ENCODE measurements at places on chromosomes 1 and 21.

DNA sequence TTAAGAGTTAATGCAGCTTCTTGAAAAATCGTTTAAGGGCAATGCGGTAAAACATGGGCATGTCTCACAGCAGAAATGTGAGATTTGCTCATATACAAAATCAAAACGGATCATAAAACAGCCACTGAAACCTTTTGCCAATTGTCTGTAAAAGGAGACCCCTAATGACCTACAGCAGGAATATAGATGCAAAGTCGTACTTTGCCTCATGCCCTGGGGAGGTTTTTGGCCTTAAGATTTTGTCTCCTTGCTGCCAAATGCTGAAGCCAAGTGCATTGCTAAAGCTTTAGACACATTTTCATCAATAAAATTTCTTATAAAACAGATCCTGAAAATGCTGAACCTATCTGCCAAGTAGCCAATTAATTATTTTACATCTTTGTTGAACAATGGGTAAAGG is 226.9 kb downstream of the TGFB2 start:
- DNase-seq = no peak

- no peak for DNase-seq
These were observed 29.1 kb upstream of the SCCPDH start for GRCh38 chr1:246695136-246695535.

GRCh38 chr1:8313231-8313630 is 4.7 kb upstream of the SLC45A1 start:
- no peak for DNase-seq

DNA sequence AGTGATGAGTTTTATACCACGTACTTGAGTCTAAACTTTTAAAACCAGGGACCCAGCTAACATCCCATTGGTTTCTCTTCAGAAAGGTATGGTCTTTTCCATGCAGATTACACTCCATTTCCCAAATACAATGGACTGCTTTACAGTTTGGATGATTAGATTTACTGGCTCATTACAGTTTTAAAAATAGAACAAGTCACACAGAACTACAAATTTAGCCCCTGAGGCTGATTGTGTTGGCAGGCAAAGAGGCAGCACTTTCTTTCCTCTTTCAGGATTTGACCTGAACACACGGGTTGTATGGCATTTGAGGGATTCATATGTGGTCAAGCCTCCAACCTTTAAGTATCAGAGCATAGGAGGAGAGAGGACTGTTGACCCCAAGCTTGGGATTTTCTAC is 21.8 kb upstream of the VTCN1 start:
- no peak for DNase-seq

GRCh38 chr1:167022384-167022783 is 33.3 kb downstream of the MAEL start:
- no peak for DNase-seq

- no peak for DNase-seq
These were observed 6.3 kb downstream of the ERG start for GRCh38 chr21:38492007-38492406.

DNA sequence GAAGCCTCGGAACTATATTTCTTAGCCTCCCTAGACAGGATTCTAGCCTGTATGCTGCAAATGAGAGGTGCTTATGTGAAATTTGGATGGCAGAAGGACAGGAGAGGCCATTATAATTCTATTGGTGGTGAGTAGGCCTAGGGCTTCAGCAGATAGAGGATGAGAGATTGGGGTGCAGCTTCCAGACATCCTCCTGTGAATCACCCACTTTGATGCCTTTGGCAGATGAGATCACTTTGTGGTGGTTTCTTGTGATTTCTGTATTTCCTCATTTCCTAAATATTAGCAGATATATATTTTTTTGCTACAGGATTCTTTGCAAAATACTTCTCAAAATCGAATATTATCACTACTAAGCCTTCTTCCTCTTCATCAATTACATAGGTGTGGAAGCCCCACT is 37.3 kb downstream of the MFSD2A start:
- DNase-seq = no peak

DNA sequence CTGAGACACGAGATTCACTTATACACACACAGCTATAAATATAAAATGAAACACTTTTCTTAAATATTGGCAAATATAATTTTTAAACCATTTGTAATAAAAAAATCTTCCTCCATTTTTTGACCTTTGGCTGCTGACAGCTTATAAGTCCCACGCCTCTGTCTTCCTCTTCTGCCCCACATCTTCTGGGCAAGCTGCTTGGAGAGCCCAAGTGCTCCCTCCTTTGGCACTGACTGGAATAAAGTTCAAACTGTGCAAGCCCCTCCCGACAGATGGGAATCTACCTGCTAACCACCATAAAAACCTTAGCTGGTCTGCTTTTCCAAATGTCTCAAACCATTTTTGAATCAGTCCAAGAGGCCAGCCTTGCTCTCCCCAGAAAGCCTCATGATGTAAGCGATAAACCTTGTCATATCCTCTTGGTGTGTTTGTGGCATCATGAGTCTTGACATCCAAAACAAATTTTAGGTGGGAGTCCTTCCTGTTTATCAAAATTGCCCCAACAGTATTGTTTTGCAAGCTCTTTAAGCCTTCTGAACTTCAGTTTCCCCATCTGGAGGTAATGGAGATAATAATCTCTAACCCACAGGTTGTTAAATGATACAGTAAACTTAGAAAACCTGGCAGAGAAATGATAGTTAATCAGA is 99.8 kb downstream of the SNX7 start:
- no peak for DNase-seq

DNA sequence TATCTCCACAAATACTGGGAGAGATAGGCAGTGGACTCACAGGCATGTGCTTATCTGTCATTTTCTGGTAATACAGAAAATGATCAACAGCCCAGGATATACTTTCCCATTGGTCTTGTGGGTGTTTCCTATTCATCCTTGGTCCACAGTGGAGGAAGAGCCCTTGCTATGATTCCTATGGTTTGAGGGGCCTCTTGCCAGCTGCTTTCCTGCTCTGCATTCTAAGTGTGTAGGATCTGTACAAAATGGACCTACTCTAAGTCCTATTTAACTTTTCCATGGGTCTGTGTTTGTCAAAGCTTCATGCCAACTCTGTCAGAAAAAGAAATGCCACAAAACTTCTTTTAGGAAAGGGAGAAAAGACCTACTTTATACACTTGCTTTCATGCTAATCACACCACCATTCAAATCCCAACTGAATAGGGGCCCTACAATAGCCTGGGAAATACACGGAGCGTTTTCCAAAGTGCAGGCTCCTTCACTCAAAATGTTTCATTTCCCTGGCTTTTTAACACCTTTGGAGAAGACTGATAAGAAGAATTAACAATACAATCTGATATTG is 16.4 kb downstream of the PLPP3 start:
- no peak for DNase-seq

DNA sequence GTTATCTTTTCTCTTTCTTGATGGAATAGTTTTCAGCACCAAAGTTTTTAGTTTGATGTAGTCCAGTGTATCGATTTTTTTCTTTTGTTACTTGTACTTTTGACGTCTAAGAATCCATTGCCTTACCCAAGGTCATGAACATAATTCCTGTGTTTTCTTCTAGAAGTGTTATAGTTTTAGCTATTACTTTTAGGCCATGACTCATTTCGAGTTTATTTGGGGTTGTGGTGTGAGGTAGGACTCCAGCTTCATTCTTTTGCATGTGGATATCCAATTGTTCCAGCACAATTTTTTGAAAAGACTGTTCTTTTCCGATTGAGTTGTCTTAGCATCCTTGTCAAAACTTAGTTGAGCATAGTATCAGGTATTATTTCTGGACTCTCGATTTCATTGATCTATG is 79.4 kb upstream of the SELENON start:
- DNase-seq = no peak

- no peak for DNase-seq
These were observed 37.2 kb upstream of the DDAH1 start for GRCh38 chr1:85502171-85502570.

DNA sequence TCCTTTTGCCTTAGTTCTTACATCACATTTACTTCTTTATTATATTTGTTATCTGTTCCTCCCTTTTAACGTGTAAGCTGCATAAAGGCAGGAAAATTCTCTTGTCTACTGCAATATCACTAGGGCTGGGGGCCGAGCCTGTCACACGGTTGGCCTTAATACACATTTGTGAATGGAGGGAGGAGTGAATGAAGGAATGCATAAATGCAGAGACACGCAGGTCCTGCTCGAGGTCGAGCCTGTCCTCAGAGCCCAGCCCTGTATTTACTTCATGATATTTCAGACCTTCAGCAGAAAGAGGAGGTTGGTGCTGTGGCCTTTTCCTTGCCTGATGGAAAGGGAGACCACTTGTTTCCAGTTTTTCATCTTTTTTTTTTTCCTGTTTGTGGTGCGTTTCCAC is 671.3 kb downstream of the PTPRU start:
- DNase-seq = no peak

DNA sequence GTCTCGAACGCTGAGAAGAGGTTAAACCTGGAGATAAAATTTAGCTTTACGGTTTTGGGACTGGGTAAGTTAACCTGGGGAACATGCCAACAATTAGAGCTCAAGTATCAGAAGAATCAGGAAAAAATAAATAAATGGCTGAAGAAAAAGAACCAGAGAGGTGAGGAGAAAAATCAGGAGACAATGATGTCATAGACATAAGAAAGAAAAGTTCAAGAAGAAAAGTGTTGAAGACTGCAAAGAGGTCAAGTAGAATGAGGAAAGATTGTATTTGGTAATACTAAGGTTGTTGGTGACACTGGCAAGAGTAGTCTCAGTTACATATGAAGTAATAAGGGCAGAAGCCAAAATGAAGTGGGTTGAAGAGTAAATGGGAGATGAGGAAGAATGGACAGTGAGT is 26.0 kb downstream of the CDKN2C start:
- no peak for DNase-seq

DNA sequence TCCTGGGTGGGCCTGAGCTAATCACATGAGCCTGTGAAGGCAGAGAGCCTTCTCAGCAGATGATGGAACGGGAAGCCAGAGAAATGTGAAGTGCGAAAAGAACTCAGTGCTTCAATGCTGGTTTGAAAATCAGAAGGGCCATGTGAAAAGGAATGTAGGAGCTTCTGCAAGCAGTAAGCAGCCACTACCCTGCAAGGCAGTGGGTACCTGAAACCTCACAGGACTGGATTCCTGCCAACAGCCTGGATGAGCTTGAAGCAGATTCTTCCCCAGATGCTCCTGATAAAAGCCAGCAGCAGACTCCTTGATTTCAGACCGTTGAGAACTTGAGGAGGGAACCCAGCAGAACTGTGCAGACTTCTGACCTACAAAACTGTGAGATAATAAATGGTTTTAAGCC is 158.6 kb downstream of the SYT2 start:
- DNase-seq = no peak

- no peak for DNase-seq
These were observed 5.4 kb downstream of the NPR1 start for GRCh38 chr1:153683854-153684253.

- DNase-seq = no peak
These were observed 72.9 kb downstream of the SCCPDH start for GRCh38 chr1:246797157-246797556.

DNA sequence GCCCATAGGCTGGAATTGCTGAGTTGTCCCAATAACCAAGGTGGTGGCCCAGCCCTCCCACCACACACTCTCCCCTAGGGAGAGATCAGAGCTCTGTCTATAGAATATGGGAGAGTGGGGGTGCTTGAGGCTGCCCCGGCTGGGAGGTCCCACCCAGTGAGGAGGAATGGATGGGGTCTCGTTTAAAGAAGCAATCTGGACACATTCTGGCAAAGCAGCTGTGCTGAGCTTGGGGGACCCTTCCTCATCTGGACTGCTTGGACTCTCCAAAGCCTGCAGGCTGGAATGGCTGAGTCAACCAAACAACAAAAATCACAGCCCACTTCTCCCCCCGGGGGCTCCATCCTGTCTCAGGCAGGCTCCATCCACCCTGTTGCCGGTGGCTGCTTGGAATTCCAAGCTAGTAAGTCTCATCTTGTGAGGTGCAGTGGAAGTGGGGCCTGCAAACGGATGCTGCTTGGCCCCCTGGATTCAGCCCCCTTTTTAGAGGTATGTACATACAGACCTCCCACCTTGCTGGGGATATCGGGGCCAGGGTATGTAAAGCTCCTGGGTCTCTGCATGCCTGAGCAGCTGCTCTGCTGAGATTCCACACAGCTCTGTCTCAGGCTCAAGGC is 67.1 kb upstream of the FAM78B start:
- DNase-seq = no peak

DNA sequence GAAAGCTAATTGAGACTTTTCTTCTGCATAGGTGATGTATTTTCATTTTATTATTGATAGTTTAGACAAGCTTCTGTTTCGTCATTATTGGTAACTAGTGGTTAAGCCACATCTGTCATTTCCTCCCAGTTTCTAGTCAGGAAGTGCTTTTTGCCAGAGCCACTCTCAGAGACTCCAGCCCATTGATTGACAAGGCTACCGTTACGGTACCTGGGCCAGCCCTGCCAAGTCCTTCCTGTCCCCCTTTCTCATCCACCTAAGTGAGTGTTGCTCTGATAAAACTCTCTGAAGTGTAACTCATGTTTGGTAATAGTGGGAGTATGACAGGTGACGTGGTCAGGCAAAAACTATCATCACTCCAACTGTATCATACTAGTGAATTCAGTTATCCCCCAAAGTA is 29.6 kb upstream of the AGL start:
- no peak for DNase-seq

DNA sequence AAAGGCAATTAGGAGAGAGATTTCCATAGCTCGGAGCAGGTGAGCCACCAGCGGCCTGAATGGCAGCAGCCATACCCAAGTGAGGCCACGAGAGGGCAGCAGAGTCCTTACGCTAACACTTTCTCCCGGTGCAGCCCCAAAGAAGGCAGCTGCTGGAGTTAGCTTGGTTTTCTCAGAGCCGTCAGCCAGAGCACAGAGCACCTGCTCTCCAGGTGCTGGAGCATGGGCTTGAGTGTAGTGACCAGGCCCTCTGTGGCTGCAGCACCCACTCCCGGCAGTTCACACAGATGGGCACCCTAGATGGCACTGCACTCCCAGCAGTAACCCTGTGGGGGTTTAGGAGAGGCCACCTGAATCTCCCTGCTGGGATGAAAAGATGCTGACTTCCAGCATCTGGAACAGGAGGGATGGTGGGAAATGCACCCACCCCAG is 45.8 kb downstream of the TMCC2 start:
- DNase-seq = peak; percentile 77

DNA sequence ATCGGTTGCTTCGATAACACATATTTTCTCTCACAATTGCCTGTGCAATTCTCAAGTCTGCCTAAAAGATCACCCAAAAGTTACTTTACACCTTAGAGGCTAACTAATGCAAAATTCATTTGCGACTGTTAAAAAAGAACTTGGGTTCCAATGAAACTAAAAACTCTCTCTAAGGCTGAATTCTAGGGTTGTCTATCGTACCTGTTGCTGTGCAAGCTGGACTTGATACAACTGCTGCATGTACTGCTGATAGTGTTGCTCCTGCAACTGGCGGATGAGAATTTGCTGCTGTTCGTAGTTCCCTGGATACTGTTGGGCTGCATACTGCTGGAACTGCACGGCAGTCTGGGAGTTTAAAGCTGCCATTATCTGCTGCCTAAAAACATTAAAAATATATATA is 27.6 kb downstream of the ACBD3 start:
- DNase-seq = no peak

Data from activated B cell treated with CpG ODN at 0.5 μM for 24 hours (primary cell).